ENCODE measurements at places on chromosomes 13 and 19.

GRCh38 chr13:96794669-96795068, 199.6 kb downstream of the OXGR1 start:
- DNase-seq: no peak

DNA sequence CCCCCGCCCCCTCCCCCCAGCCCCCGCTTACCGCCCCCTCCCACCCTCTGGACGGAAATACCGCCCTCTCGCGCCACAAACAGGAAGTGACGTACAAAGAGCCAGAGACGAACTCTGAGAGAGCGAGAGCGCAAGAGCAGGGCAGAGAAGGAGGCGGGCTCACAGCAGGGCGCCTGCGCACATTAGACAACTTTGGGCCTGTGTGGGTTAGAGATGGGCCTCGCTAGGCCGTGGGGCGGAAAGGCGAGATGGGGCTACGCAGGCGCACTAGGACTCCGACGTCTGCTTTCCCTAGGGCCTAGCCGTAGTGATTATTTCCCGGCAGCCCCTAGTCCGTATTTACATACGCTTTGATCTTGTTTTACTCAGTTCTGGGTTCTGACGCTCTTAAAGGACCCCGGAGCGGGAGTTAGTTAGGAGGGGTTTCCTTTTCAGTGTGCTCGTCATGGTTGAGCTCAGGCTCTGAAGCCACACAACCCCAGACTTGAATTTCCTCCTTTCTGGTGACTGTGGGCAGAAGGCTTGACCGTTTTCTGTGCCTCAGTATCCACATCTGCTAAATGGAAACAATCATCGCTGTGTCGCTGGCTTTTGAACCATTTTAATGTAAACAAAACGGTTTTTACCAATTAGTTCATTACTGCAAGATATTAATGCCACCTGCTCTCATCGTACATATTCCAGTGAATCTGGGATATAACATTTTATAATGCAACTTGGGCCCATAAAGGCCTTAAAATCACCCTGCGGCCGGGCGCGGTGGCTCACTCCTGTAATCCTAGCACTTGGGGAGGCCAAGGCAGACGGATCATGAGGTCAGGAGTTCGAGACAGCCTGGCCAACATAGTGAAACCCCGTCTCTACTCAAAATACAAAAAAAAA, 449 bp upstream of the AKT2 start:
- peak; percentile 98 for DNase-seq

GRCh38 chr19:34313188-34313587, 51.8 kb upstream of the GPI start:
- no peak for DNase-seq

- peak; percentile 43 for DNase-seq
Measured at GRCh38 chr13:31073859-31074718, 87.6 kb downstream of the HSPH1 start.

DNA sequence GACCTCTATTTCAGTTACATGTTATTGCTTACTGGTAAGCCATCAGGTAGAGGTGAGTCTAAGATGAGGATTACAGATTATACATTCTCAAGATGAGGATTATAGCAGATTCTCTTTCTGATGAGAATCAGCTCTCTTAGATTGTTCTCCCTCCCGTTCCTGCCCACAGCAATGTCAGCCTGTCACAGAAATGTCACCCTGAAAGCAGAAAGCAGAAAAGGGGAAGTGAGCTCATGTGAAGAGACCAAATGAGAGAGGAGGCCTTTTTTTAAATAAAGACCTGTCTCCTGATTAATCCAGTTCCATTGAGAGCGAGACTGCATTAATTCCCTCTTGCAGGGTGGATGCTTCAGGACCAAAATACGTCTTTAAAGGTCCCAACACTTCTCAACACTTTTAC, 445.6 kb downstream of the KCTD12 start:
- no peak for DNase-seq

GRCh38 chr13:51704399-51705313, 99.3 kb downstream of the DHRS12 start:
- no peak for DNase-seq

GRCh38 chr13:39870197-39870747, 214.8 kb downstream of the COG6 start:
- DNase-seq: no peak

DNA sequence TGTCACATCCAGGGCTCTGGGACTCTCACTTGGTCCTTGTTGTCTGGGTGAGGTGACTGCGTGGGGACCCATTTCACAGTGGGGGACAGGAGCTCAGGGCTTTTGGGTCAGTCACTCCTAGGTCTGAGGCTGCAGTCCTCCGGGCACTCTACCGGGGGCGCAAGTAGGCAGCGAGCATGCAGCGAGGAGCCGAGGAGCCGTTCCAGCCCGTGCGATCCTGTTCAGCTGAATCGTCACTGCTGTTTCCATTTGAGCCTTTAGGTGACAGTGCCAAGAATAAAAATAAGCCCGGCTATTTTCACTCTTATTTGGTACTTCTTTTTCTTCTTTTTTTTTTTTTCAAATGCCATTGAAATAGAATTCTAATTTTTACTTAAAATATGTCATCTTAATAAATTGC, 126.5 kb downstream of the ZNF536 start:
- no peak for DNase-seq

- DNase-seq: no peak
Measured at GRCh38 chr13:105641121-105641520, 894.3 kb downstream of the EFNB2 start.

GRCh38 chr19:2016041-2016807, 710 bp upstream of the BTBD2 start:
- DNase-seq: peak; percentile 44

- DNase-seq: no peak
Measured at GRCh38 chr19:35304036-35304435, 12.1 kb downstream of the MAG start.

DNA sequence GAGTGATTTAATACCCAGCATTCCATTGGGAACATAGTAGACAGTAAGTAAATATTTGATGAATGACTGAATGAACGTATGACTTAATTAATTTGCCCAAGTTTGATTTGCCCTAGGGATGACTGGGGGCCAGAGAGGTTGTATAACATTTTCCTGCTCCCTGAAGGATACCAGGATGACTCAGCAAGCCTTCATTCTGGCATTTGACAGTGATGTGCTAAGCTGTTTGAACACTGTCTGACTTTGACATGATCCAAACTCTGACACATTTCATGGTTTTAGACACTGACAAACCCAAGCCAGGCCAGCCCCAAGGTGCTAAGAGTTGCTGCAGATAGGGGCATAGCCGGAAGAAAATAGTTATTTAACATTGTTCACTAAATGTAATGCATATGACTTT, 53.4 kb upstream of the KLF12 start:
- no peak for DNase-seq

- DNase-seq: no peak
Measured at GRCh38 chr13:108227651-108228272, 9.6 kb downstream of the ABHD13 start.

DNA sequence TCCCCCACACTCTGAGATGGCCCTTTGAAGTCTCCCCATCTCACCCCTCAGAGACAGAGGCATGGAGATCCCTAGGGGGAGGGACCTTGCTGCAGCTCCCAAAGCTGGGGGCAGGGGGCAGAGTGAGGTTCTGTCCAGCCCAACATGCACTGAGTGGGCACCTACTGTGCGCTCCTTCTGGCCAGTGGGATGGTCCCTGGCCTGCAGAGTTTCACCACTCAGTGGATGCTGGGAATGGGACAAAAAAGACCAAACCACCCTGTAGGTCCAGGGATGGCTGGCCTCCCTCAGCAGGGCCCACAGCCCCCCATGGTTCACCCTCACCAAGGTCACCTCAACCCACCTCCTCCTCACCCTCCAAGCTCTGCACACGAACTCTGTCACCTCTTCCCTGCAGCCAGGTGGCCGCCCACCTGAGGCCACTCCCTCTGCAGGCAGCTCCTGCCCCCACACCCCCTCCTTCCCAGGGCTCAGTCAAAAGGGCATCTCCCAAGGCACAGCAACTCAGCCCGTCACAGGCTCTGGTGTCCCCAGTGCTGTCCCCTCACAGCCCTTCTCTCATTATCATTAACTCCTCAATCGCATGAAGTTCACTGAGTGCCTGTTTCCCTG, 16.1 kb downstream of the CEACAM21 start:
- no peak for DNase-seq

DNA sequence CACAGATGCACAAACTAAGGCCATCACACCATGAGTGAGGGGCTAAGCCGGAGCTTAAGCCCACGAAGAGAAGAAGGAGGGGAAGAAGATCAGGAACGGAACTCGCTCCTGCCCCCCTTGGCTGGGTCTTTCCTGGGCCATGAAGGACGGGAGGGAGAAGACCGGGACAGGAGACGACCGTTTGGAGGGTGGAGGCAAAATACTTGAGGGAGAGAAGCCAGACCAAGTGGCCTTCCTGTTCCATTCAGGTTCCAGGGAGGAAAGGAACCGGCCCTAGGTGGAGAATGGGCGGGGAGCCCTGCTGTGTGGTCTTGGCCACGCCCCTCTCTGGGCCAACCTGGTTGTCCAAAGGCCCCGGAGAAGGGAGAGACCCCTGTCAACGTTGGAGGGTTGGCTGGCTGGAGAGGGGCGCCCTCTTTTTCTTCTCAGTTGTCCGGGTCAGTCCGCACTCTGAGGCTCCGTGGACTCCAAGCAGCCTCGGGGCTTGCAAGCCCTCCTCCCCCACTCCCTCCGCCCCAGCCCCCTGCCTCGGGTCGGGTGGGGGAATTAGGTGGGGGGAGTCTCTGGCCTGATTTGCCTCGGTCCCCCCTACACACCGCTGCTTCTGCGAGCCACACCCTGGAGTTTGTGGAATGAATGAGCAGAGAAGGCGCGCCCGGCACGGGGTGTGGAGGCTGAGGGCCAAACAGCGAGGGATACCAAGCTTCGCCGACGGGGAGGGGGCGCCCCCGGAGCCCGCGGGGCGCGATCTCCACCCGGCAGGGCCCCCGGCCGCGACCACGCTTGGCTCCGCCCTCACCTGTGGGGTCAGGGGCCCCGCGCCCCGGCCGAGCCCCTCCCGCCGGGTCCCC, 757 bp downstream of the FBN3 start:
- DNase-seq: no peak

DNA sequence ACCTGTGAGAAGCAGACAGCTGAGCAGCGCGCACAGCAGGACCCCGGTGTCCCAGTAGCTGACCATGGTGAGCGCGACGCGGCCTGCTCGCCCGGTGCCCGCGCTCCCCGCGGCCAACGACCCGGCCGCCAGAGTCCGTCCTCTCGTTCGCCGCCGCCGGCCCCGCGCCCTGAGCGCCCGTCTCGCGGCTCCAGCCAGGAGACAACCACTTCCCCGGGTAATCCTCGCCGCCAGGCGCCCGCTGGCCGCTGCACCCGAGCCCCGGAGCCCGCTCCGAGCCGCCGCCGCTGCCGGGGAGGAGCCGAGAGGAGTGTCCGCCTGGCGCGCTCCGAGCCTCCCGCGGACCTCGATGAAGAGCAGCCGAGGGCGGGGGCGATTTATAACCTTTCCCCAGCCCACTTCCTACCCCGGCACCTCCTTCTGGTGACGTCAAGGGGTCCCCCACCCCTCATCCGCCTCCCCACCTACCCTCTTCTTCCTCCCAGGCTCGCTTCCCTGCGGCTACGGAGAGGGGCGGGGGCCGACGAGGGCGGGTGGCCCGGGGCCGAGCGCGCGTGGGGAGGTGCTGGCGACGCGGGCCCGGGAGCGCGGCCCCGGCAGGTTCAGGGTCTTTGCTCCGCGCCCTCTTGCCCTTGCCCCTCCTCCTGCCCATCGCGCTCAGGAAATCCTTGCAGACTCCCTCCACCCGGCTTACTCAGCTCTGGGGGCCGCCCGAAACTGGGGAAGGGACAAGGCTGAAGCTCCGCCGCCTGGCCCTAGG, at the start of gene FLT1:
FLT1 (minus strand) TSS at position 351 of the 760 bp plus-strand sequence; CDS start at position 66, 285 bp downstream.
- DNase-seq: no peak

DNA sequence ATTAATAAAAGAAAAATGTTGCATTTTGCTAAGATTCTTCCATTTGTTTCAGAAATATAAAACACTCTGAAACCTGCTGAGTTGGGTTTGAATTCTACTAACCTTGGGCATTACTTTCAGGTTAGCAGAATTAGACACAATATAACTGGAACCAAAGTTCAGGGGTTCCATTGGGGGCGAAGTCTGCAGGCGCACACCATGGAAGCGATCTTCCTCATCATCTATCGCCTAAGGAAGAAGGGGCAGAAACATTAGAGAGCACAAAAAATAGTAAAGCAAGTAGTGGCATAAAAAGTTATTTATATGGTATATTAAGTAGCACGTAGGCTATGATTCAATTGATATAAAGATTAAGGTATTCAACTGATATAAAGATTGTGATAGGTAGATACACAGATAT, 34.1 kb downstream of the CARD8 start:
- no peak for DNase-seq

DNA sequence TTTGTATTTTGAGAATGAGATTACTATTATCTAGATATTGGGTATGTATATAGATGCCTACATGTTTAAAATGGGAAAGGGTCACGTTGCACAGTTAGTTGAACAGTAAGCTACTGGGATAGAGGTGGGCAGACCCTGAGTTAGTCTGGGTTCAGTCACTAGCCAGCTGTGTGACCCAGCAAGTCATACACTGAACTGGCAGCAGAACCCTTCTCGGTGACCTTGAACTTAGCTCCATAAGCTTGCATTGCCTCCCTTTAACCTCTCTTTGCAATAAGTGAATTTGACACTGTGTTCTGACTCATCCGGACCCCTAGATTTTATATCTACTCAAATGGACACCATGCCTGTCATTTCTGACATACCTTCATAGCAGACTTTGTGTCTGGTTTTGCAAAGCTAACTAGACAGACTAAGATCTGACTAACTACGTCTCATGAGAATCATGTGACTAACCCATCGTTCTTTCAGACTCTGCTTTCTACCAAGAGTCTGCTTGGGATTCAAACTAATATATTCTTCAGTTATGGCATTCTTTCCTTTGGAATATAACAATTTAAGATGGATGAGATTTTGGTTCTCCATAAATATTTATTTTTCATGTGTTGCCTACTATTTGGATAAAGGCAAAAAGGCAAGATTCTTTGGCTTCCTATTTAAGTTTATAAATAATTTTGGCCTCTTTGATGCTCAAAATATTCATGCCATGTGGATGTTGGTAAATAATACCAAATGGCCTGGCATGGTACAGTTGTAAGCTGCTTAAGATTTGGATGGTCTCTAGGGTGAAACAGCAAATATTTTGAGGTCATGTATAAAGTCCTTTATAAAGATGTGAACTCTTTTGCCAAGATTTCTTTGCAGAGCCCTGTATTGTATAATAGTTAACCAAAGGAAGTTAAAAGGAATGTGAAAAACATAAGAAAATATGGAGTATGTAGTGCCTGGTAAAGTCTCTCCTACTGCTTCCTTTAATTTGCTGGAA, 159.3 kb downstream of the ITGBL1 start:
- DNase-seq: no peak

GRCh38 chr19:34306213-34306661, 51.9 kb downstream of the GARRE1 start:
- no peak for DNase-seq

- no peak for DNase-seq
Measured at GRCh38 chr13:92164822-92165221, 766.4 kb downstream of the GPC5 start.

DNA sequence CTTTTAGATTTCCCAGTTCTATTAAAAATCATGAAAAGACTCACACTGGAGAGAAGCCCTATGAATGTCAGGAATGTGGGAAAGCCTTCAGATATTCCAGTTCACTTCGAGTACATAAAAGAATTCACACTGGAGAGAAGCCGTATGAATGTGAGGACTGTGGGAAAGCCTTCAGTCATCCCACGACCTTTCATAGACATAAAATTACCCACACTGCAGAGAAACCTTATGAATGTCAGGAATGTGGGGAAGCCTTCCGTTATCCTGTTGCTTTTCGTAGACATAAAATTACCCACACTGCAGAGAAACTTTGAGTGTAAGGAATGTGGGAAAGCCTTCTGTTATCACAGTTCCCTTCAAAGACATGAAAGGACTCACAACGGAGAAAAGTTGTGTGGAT, 55.2 kb downstream of the ZNF627 start:
- DNase-seq: no peak

GRCh38 chr13:44605275-44605674, 29.1 kb upstream of the TSC22D1 start:
- no peak for DNase-seq

- no peak for DNase-seq
Measured at GRCh38 chr19:3474010-3474409, 6.3 kb downstream of the SMIM24 start.

Measured in PC-9 (cell line).